Transverse colon (tissue), 4 donors: ENCODE measurements at places on chromosomes 3 and 15. TPM values are rescaled to one million over a fixed set of nuclear protein-coding genes. Genes with fewer than 3 reads are reported as not detected.

DNA sequence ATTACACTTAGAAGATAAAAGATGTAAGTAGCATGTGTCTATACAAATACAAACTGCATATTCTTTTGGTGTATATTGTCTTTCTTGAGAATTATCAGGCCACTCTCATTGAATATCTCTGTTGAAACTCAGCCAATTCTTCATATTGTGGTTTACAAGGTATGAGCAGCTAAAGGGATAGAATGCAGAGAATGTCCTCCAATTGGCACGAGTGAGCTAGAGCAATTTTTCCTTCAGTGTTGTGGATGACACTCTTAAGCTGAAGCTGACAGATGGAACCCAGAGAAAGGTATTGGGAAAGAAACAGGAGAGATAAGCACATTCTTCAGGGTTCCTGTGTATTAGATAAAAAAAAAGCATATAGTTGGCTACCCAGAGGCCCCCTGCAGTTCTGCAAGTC, 453.1 kb downstream of the EPHA3 start:
- DNase-seq = no peak

DNA sequence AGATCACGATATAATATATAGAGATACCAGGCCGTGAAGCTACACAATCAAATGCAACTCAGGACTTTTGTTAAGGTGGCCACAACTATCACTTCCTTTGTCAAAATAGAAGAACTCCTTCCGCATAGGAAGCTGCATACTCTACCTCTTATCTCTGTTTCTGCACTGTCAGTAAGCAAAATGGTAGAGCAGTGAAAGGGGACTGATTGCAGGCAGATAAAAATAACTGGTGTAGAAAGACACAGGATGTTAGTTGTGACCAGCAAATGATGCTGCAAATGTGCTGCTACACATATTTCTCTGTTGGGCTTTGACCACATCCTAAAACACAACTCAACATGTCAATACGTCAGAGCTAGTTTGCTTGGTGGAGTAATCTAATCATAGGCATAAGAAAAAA, 16.3 kb upstream of the TRAT1 start:
- no peak for DNase-seq

DNA sequence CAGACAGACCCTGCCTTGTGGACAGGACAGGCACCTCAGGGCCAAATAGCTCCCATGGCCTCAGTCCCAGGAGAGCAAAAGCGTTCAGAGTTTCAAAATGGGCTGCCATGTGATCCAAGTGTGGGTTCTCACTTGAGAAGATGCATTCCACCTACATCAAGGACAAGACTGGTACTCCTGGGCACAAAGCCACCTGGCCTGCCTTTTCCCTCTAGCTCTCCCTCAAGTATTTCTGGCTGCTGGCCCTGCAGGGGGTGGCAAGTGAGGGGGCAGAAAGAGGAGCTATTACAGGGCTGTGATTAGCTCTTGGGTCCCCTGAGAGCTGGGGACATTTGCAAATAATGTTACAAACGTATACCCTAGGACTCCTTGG, 6.5 kb upstream of the COL7A1 start:
- DNase-seq = no peak

- no peak for DNase-seq
These were observed 186.6 kb upstream of the FEZF2 start for GRCh38 chr3:62559831-62560445.

DNA sequence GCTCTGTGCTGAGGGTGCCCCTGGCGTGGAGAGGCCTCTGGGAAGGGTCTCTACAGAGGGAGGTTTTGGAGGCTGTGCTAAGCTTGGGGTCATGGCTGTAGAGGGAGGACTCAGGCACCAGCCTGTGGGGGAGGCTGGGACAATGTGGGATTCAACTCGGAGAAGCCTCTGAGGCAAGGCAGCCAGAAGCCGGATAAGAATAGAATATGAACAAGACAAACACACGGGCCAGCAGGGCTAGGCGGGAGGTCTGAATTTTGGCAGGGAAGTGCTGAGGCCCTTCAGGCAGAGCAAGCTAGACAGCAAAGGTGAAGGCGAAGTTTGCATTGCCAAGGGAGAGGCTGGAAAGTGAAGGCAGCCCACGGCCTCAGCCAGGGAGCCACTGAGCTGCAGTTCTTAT, 612.1 kb upstream of the NR2F2 start:
- no peak for DNase-seq

DNA sequence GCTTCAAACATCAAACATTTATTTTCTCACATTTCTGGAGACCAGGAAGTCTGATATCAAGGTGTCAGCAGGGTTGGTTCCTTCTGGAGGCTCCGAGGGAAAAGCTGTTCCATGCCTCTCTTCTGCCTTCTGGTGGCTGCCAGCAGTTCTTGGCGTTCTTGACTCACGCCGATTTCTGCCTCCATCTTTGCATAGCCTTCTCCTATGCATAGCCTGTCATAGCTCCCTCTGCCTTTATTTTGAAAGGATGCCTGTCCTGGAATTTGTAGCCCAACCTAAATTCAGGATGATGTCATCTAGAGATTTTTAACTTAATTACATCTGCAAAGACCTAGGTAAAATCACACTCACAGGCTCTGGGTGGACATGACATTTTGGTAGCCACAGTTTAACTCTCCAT, 70.4 kb downstream of the RGMA start:
- DNase-seq = no peak

- DNase-seq = no peak
These were observed 51.1 kb upstream of the CHD2 start for GRCh38 chr15:92848852-92849598.

DNA sequence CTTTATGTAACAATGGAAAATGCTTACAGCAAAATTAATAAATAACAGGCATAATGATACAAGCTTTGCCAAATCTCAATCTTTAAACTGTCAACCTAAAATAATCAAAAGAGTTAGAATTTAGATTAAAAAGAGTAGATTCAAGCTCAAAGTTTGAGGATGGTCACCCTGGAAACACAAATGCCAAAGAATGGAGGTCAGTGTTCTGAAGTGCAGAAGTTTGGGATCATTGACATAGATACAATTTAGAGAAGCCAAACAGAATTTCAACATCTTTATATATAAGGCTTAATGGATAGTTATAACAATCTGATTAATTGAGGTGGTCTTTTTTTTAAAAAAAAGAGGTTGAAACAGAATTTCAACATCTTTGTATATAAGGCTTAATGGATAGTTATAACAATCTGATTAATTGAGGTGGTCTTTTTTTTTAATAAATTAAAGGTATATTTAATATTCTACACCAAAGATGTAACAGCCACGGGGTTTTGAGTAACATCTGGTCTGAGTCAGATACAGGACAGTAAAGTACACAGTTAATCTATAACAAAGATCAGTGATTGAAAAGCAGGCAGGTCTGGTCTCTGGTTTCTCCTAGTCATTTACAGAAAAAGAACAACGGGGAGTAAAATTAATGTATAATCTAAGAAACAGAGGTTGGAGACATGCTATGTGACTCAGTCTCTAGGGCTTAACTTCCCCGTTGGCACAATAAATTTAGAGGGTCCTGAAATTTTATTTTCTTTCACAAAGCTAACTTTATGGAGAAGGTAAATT, 490.7 kb downstream of the GBE1 start:
- no peak for DNase-seq

DNA sequence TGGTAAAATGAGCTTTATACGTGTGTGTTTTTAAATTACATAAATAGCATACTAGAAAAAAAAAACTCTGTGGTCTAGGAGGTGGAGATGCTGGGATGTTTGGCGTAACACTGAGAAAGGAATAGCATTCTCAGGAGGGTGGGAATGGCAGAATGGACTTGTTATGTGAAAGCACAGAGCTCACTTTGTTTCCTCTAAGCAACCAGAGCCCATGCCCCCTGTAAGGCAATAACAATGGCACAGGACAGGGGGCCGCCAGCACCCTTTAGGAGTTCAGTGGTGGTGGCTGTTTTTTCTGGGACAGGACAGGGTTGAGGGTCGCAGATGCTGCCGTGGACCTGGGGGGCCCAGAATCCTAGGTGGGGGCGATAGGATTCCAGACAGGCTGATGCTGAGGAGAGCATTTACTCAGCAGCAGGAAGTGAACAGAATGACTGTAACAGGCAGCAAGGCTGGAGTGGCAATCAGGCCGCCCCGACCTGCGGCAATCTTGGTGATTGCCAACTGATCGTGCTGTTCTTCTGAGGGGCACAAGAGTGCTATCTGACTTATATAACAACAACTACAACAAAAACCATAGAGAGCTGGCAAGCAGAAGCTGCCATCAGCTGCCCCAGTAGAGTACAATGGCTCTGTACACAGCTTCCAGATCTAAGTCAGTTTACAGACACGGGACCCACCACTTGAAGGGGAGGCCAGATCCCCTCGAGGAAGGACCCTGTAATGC, 160.4 kb downstream of the UACA start:
- no peak for DNase-seq

GRCh38 chr3:55658690-55659562, 171.8 kb upstream of the WNT5A start:
- no peak for DNase-seq

- no peak for DNase-seq
These were observed 389.1 kb upstream of the PROK2 start for GRCh38 chr3:72174040-72174439.

DNA sequence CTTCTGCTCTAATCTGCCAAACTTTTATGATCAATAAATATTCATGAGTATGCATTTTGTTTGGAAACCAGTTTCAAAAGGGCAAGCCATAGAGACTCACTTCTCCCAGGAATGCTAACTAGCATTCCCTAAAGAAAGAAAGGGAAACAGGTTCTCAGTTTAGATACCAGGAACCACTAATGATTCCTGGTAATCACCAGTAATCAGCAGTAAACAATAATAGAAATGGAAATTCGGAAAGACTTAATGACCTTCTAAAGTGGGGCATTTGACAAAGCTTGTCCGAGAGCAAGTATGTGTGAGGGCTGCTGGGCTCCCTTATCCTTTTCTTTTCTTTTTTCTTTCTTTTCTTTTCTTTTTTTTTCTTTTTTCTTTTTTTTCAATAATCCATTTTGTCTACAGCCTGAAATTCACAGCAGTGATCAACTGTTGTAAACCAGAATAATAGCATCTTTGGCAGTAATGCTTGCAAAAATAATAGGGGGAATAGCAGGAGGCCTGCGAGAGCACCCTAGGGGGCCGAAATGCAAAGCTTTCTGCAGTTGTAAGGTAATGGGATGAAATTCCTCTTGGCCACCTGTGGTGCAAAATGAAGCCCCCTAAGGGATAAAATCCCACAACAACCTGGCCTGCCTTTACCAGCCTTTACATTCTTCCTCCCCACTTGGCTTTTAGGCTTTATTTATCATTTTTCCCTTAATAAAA, 253.2 kb downstream of the ZPLD1 start:
- no peak for DNase-seq

DNA sequence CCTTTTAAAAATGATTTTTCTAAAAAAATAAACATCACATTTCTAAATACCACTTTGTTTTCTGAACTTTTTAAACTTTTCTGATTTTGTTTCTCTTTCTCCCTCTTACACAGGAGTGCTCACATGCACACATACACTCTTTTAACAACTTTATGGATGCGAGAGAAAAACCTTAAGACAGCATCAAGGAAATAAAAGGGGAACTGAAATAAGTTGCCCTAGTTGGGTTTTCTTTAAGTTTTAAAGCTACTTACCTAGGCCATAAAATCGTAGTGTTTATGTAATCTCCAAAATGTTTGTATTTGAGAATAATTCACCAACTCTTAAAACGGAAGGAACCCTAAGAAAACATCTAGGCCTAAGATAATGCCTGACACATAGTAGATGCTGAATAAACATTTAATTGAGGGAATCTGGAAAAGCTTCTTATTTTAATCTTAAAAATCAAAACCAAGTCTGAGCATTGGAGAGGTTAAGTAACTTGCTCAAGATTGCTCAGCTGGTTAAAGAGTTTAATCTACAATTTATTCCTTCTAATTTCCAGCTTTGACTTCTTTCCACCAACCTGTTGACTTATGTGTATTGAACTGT, 1.2 kb upstream of the BBX start:
- DNase-seq = no peak

DNA sequence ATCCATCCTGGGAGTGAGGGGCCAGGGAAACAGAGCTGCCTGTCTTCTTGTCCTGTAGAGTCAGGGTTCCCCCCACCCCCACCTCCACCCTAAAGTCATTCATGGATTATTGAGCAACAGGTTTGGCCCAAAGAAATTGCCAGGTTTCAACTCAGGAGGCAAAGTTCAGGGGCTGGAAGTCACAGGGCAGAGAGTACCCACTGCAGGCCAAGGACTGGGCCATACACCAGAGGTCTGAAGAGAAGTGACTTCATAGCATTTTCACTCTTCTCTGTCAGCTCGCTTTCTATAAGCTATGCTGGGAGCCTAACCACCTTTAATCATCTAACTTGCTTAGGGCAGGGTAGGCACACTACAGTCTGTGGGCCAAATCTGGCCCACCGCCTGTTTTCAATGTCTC, 50.1 kb downstream of the STARD5 start:
- no peak for DNase-seq

DNA sequence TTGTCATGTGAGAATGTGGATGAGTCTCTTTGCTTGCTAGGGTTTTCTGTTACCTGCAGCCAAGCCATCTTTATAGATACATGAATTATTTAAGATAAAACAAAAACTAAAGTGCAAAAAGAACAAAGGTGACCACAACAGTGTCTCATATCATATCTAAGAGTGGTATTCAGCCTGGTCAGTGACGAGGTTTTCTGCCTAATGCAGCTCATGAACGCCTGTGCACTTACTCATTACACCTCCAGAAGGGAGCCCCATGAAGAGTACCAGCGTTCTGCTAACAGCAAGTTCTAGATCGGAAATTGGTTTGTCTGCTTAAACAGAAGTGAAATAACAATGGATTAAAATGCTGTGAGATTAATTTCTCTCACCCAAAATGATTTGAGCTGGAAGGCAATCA, 19.2 kb downstream of the PXYLP1 start:
- no peak for DNase-seq

- DNase-seq = no peak
These were observed 441.9 kb upstream of the MDFIC2 start for GRCh38 chr3:70754314-70754713.

GRCh38 chr3:63070476-63070810, 195.2 kb upstream of the CADPS start:
- no peak for DNase-seq

GRCh38 chr3:130997289-130997688, 29.3 kb downstream of the ASTE1 start:
- DNase-seq = no peak

GRCh38 chr15:31345606-31346366, 19.2 kb downstream of the KLF13 start:
- DNase-seq = no peak

DNA sequence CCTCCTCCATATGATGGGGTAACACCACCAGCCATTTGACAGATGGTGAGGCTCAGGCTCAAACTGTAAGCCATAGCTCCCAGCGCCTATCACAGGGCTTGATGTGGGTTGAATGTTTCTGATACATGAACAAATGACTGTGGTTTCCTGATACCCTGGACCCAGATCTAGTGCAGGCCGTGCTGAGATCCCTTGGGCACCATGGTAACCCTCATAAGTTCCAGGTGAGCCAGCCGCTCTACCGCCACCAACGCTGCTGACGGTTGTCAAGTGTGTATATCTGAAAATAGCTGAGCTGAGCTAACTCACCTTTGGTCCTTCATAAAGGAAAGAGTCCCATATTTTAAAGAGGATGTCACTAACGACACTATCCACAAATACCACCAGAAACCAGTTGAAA, 74.5 kb downstream of the TBC1D2B start:
- DNase-seq = no peak

GPR176 gene
- 2.5 TPM for total RNA-seq

MAP1A gene
- 6.3 TPM for total RNA-seq

SLC28A1 gene
- not detected for total RNA-seq

ATOSA gene
- total RNA-seq = 41.0 TPM

PIGZ gene
- 311 TPM for total RNA-seq

TIMMDC1 gene
- total RNA-seq = 43.8 TPM

FAM107A gene
- 15.0 TPM for total RNA-seq

SMARCC1 gene
- total RNA-seq = 70.8 TPM

LIPC gene
- 8.2 TPM for total RNA-seq
